ENCODE measurements at places on chromosomes 12 and 14.

DNA sequence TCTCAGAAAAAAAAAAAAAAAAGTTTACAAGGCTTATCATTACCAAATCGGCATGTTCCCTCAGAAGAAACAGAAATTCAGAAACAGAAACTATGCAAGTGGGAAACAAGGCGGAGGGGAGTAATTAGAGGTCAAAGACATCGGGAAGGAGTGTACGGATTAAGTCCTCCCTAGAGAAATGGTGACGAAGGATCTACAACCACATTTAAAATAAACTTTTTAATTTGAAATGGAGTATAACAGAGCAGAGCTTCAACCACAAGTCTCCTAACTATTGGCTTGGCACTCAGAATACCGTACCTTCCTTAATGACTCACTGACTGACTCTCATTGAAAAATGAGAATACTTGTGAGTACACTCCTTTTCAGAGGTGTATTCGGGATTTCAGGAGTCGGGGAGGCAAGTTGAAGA is 908 bp downstream of the ENTPD5 start:
- no peak for DNase-seq

DNA sequence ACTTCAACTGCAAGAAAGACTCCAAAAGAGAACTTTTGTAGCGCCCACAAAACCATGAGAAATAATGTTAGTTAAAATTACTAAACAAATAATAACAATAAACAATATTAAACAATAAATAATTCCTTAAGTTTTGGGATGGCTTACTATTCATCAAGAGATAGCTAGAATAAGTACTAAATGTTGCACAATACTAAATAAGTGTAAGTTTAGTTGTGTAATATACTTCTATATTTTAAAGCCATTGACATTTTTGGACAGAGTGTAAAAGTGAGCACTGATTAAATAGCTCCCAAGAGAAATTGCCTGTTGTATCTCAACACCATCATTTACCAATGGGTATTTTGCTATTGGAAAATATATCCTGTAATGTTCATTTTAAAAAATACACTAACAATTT is 166.7 kb downstream of the ALG10 start:
- DNase-seq, result no peak

DNA sequence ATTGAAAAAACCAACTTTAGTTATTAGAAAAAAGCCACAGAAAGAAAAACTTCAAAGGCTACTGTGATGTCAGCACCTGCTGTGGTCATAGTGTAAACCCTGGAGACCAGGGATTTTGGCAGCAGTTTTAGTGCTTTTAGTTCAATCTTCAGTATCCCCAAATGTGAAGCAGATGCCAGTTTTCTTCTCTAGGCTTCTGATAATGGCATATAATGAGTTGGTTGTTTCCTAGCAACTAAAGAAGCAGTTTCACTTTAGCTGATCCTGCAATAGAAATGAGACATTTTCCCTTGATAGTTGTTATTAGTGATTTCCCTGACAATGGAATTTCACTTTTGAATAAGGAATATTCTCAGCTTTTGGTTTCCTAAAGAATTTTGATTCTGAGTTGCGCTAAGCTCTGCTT is 131.2 kb downstream of the NUBPL start:
- no peak for DNase-seq

- no peak for DNase-seq
These were observed 39.8 kb downstream of the C12orf42 start for GRCh38 chr12:103456006-103456405.

DNA sequence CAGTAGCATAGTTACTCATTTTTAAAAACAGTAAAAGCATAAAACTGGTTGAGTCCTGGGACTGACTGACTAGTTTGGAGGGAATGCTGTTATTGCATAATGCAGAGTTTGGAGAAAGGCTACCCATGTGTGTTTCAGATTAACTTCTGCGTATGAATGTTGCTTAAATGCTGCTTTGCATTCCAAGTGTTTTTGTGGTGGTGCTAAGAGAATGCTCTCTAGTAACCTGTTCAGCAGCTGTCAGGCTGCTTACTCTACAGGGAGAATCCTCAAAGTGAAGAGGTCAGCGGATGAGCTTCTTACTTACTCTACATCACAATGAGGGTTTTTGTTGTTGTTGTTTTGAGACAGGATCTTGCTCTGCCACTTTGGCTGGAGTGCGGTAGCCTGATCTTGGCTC is 4.3 kb downstream of the DLST start:
- DNase-seq, result peak; percentile 40

DNA sequence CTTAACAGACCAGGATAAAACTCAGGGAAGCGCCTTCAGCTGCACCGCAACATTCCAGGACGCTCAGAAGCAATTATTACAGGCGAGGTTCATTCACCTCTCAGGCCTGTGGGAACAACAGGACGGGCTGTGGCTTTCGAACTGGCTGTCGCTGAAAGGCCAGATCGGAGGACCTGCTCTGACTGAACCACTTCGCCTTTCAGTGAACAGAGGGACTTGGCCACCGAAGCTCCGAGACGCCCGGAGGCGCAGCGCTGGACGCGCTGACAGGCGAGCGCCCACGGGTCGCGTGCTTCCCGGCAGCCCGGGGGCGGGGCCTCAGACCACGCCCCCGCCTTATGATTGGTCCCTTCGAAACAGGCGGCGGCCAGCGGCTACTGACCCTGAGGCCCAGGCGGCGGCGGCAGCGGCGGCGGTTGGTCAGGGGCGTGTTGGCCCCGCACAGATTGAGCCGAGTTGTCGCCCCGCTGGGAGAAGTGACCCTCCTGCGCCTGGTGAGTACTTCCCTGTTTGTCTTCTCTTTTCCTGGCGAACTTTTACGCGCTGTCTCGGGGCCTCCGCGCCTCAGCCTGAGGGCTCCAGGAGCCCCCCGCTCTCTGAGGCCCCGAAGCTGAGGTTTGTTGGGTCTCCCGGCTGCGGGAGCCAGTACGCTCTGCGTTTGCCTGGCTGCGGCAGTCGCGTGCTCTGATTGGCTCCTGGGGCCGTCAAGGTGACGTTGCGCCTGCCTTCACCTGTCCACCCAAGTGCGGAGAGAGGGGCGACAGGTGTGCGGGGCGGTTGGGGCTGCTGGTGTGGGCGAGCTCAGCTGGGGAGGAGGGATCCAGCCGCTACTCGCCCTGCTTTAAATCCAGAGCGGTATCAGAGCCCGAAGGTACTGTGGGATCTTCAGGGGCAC is at the start of gene GAS2L3:
Gene GAS2L3, plus strand, starts transcription at position 393 of the 895 bp plus-strand sequence. CDS start 21,221 bp downstream, outside the sequence.
- peak; percentile 92 for DNase-seq

DNA sequence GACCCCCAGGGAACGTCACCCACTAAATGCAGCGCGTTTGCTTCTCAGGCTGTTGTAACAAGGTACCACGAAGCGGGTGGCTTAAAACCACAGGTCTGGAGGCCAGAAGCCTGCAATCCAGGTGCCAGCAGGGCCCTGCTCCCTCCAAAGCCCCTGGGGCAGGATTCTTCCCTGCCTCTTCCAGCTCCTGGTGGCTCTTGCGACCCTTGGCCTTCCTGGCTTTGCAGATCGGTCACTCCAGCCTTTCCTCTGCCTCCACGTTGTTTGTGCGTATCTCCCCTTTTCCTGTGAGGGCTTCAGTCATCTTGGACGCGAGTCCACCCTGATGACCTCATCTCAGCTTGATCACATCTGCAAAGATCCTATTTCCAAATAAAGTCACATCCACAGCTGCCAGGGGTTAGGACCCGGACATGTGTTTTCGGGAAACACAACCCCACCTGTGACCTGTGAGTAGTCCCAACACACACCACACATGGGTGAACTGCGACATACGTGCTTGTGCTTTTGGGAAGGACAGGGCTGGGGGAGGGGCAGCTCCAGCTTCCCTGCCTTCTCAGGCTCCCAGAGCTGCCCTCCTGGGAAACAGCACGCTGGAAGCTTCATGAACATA is 114.5 kb upstream of the NCOR2 start:
- DNase-seq, result no peak

GRCh38 chr12:102816816-102817434 is 100.1 kb downstream of the PAH start:
- no peak for DNase-seq

DNA sequence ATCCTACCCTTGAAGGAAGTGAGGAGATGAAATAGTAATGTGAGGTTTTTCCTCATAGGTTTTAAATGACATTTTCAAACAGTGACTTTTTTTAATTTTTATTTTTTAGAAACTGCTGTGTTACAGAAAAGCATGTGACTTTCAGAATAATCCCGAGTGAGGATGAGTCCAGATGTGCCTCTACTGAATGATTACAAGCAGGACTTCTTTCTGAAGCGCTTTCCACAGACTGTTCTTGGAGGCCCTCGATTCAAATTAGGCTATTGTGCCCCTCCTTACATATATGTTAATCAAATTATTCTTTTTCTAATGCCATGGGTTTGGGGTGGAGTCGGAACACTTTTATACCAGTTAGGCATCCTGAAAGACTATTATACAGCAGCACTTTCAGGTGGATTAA is 15.8 kb downstream of the PCNX4 start:
- DNase-seq, result no peak

- no peak for DNase-seq
These were observed 43.5 kb upstream of the MAP1LC3B2 start for GRCh38 chr12:116515684-116516083.
